ENCODE measurements at places on chromosomes 2 and 18. TPM values are rescaled to one million over a fixed set of nuclear protein-coding genes. Genes with fewer than 3 reads are reported as not detected.

DNA sequence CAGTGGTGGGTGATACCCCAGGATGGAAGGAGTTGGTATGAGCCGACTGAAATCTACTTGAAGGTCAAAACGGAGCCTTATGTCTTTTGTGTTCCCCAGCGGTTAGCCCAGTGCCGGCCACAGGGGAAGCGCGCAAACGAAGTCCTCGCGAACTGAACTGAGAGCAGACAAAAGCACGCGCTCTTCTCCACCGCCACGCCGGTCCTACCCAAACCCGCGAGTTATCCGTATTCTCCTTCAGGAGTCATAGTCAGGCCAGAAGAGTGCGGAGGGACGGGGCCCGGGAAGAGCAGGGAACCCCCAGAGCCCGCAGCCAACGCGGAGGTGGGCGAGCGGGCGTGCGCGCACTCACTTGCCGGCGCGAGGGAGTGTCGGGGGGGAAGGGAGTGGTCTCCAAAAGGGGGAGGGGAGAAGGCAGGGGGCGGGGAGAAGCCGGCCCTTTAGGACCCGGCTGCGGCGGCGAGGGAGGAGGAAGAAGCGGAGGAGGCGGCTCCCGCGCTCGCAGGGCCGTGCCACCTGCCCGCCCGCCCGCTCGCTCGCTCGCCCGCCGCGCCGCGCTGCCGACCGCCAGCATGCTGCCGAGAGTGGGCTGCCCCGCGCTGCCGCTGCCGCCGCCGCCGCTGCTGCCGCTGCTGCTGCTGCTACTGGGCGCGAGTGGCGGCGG is at the start of gene IGFBP2:
Gene IGFBP2 (plus strand): TSS at position 469 of the 664 bp plus-strand sequence. CDS start 104 bp downstream, at position 573.
- peaks cover 57% of the 10 kb centered on the region for H3K27me3 ChIP-seq
- H3K4me1 ChIP-seq, result peaks cover 32% of the 10 kb centered on the region
- H3K4me3 ChIP-seq, result peak within 1 kb of the TSS; percentile 48
- H3K36me3 ChIP-seq, result no peaks in the 10 kb centered on the region

GRCh38 chr2:206336861-206337260 is 62.4 kb downstream of the ZDBF2 start:
- no peak for DNase-seq
- no peak overlapping the region for H3K27ac ChIP-seq
- no peaks in the 10 kb centered on the region for H3K27me3 ChIP-seq
- no peak overlapping the region for H3K4me3 ChIP-seq
- no peaks in the 10 kb centered on the region for H3K4me1 ChIP-seq
- H3K36me3 ChIP-seq, result no peaks in the 10 kb centered on the region

GRCh38 chr2:134149904-134150303 is 104.0 kb upstream of the MGAT5 start:
- no peaks in the 10 kb centered on the region for H3K27me3 ChIP-seq
- H3K4me1 ChIP-seq, result peaks cover 11% of the 10 kb centered on the region
- DNase-seq, result no peak

DNA sequence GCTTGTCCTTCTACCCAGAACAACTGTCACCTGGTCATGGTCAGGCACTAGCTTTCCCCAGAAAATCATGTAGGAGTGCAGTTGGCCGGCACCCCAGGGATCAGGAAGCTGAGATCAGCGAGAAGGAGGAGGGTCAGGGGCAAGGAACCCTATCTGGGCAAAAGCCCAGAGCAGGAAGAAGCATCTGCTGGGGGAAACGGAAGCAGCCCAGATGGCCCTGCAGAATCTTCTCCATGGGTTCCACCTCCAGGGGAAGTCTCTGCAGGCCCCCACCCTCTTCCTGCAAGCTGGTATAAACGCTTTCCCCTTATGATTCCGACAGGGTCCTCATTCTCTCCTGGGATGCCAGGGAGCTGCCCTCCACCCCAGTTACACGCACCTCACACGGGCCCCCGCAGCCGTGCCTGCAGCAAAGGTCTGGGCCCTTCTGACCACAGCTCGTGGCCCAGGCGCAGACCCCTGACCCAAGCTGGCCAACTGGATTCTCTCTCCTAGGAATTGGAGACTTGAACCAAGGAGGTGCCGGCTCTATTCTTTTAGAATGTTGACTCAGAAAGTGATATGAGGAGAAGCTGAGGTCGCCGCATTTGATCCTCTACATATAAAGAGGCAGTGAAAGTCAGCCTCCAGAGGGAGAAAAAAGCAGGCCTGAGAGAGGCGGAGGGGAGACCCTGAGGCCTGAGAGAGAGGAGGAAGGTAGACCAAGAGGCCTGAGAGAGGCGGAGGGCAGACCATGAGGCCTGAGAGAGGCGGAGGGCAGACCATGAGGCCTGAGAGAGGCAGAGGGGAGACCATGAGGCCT is 71.0 kb downstream of the STPG4 start:
- H3K27me3 ChIP-seq, result no peaks in the 10 kb centered on the region
- H3K36me3 ChIP-seq, result no peaks in the 10 kb centered on the region
- no peak overlapping the region for H3K4me3 ChIP-seq
- H3K27ac ChIP-seq, result peak overlapping the region; percentile 44
- no peaks in the 10 kb centered on the region for H3K4me1 ChIP-seq

Gene ANKRD53
- total RNA-seq, result 1.1 TPM

DNA sequence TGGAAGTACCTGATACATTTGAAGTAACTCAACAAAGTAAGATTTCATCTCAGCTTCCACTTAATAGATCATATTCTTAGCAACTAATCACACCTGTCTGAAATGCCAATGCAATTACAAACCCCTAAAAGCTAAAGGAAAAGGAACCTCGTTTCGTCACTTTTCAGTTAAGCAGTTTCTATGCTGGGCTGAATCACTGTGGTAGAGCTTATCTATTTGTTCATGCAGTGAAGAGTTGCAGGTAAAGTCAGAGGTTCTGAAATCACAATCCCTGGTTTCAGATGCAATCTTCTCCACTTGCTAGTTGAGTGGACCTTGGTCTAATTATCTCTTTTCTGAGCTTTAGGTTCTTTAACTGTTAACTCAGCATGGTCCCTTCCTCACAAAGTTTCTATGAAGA is 6.3 kb downstream of the HRH4 start:
- no peak overlapping the region for H3K27ac ChIP-seq
- no peaks in the 10 kb centered on the region for H3K4me1 ChIP-seq
- DNase-seq, result no peak
- no peak overlapping the region for H3K4me3 ChIP-seq

Gene CLEC4F
- not detected for total RNA-seq

Data from sigmoid colon (tissue), 7 donors.